ENCODE measurements at places on chromosomes 3 and 15.

DNA sequence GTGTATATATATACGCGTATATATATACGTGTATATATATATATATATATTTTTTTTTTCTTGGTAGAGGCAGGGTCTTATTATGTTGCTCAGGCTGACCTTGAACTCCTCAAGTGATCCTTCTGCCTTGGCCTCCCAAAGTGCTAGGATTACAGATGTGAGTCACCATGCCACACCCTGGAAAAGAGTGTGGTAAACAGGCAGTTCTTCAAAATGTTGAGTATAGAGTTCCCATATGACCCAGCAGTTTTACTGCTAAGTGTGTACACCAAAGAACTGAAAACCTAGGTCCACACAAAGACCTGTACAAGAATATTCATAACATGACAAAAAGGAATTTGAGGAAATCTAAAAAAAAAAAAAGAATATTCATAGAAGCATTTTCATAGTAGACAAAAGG lies 71.8 kb upstream of the GCNT3 start:
- no peak overlapping the region for H3K4me3 ChIP-seq
- DNase-seq, result no peak

DNA sequence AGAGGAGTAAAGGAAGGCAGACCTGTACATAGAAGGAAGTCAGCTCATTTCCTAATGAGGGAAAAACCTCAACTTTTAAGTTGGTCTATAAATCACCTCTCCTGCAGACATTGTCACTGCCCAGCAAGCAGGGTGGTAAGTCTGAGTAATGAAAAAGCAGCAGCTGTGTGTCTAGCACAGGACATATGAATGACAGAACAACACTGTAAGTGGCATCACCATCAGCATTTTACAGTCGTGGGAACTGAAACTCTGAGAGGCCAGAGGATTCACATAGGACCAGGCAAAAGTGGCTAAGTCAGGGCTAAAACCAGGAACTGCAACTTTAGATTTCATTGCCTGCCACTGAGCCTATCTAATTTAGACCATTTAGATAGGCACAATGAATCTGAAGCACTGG lies 235.6 kb downstream of the CLSTN2 start:
- H3K27me3 ChIP-seq, result no peaks in the 10 kb centered on the region
- no peak overlapping the region for H3K27ac ChIP-seq
- H3K4me3 ChIP-seq, result no peak overlapping the region
- no peak for DNase-seq
- no peaks in the 10 kb centered on the region for H3K4me1 ChIP-seq
- H3K36me3 ChIP-seq, result no peaks in the 10 kb centered on the region

GRCh38 chr3:120636795-120637401 lies 40.8 kb downstream of the NDUFB4 start:
- no peak for DNase-seq
- no peak overlapping the region for H3K4me3 ChIP-seq
- H3K36me3 ChIP-seq, result no peaks in the 10 kb centered on the region
- H3K27ac ChIP-seq, result no peak overlapping the region
- no peaks in the 10 kb centered on the region for H3K4me1 ChIP-seq

DNA sequence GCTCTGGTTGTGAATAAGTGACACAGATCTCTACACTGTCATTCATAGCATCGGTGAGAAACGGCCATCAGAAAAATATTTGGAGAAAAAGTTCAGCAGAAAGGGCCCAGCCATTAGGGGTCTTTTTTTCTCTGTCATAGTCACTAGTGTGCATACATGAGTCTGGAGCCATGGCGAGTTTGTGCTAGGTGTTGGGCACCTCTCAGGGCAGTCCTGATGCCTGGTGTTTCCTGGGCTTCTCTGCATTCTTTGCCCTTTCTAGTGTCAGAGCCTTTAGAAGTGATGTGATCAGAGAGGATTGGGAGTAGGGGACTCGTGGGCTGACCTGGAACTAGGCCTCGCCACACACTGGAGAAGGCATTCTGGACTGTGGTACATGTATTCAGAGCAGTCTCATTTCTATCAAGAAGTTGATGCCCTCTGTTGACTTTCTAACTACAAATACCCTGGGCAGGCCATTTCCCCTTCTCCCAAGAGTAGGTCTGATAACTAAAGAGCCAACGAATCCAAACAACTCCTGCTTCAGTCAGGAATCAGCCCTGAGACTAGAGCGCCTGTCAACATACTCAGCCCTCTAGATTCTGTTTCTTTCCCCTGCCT lies 1.6 kb downstream of the KY start:
- H3K36me3 ChIP-seq, result no peaks in the 10 kb centered on the region
- H3K4me3 ChIP-seq, result no peak overlapping the region
- peaks cover 14% of the 10 kb centered on the region for H3K27me3 ChIP-seq
- no peaks in the 10 kb centered on the region for H3K4me1 ChIP-seq
- H3K27ac ChIP-seq, result no peak overlapping the region
- no peak for DNase-seq

GRCh38 chr15:33565094-33565493 lies 254.3 kb downstream of the RYR3 start:
- no peak overlapping the region for H3K27ac ChIP-seq
- H3K4me3 ChIP-seq, result no peak overlapping the region
- no peak for DNase-seq
- no peaks in the 10 kb centered on the region for H3K36me3 ChIP-seq
- H3K4me1 ChIP-seq, result no peaks in the 10 kb centered on the region

GRCh38 chr3:123349566-123350435 lies 99.1 kb downstream of the ADCY5 start:
- DNase-seq, result peak; percentile 45
- H3K36me3 ChIP-seq, result no peaks in the 10 kb centered on the region
- H3K27me3 ChIP-seq, result no peaks in the 10 kb centered on the region
- no peak overlapping the region for H3K27ac ChIP-seq
- H3K4me3 ChIP-seq, result no peak overlapping the region

- no peaks in the 10 kb centered on the region for H3K27me3 ChIP-seq
- H3K27ac ChIP-seq, result no peak overlapping the region
- H3K4me3 ChIP-seq, result no peak overlapping the region
- H3K36me3 ChIP-seq, result peaks cover 93% of the 10 kb centered on the region
These were observed 105.1 kb downstream of the SNRPN start for GRCh38 chr15:25059698-25060471.

DNA sequence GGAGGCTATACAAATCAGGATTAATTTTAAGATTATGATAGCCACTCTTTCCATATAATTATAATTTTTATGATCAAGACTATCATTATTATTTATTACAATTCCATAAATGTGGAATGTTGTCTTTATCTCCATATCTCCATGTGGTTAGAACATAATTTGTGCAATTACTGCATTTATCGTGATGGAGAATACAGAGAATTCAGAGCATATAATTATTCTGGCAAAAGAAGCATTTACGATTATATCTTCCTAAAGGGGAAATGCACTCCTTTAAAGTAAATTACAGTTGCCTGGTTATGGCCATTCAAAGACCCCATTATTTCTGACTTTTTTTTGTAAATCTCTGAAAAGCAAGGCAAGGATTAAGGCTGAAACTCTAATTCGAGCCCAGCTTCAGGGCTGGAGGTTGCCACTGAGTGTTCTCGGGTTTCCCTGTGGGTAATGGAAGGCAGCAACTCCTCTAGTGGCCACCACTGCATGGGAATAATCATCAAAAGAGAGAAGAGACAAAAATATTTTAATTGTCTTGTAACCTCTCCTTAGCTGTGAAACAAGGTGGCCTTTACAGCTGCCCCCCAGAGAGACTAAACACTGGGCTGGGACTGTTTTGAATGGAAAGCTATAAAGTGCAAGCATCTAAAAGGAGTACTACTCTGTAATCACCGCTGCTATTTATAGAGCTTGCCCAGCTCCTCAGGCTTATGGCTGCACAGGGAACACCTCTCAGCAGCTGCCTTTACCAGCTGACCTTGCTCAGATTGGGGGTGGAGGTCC lies 59.8 kb upstream of the PRTG start:
- no peaks in the 10 kb centered on the region for H3K36me3 ChIP-seq
- no peak for DNase-seq
- H3K4me1 ChIP-seq, result no peaks in the 10 kb centered on the region
- H3K27ac ChIP-seq, result no peak overlapping the region
- no peak overlapping the region for H3K4me3 ChIP-seq
- no peaks in the 10 kb centered on the region for H3K27me3 ChIP-seq

- no peak overlapping the region for H3K4me3 ChIP-seq
- no peaks in the 10 kb centered on the region for H3K36me3 ChIP-seq
- H3K4me1 ChIP-seq, result no peaks in the 10 kb centered on the region
- H3K27me3 ChIP-seq, result no peaks in the 10 kb centered on the region
- no peak overlapping the region for H3K27ac ChIP-seq
- DNase-seq, result no peak
These were observed 42.6 kb upstream of the SEMA6D start for GRCh38 chr15:47674586-47675232.

DNA sequence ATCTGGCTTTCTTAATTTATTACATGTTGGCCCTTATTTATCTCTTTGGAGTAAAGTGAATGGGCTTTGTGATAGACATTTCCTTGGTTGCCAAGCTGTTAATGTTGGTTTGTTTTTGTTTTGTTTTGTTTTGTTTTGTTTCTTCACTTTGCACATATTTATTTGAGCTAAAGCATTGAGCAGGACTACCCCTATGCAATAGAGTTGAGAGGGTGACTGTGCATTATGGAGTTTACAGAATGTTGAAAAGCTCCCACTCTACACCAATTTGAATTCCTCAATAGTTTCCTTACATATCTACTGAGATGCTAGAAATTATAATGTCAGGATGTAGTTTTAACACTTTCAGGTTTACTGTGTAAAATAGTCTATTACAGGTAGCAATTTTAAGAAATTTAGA lies 462.8 kb upstream of the CBLB start:
- no peak overlapping the region for H3K27ac ChIP-seq
- H3K36me3 ChIP-seq, result no peaks in the 10 kb centered on the region
- DNase-seq, result no peak
- no peak overlapping the region for H3K4me3 ChIP-seq
- no peaks in the 10 kb centered on the region for H3K27me3 ChIP-seq
- peaks cover 15% of the 10 kb centered on the region for H3K4me1 ChIP-seq

DNA sequence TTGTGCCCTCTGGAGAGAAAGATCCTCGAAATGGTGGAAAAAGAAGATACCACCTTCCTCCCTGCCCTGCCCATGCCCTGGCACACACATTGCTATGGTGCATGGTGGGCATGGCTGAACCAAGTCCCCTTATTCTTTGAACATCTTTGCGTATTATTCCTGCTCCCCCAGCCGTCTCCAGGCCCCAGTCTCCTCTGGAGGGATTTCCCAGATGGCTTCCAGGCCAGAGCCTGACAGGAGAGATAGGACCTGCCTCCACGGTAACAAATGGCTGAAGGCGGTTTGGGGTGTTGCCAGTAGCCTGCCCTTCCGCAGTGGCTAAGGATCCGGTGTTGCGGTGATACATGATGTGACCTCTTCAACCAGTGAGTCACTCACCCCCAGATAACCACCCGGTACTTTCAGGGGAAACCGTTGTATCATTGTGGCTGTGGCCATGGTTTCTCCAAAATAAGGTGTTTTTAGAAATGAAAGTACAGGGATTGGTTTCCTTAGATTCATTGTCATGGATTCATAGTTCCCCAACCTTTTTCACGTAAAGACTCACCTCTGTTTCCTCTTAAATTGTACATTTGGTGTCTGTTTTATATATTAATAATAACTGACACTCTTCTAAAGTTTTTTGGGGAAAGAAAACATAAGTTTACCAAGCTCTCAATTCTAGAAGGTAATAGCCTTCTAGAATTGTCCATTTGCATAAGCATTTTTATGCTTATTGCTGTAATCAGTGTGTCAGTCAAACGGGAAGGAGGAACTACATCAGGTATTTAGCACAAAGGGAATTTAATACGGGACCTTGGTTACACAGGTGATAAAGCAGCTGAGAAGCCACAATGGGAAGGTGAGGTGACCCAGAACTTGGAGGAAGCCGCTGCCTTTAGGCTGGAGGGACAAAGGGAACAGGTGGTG lies 25.9 kb downstream of the SMAD3 start:
- peaks cover 83% of the 10 kb centered on the region for H3K4me1 ChIP-seq
- H3K4me3 ChIP-seq, result no peak overlapping the region
- peak overlapping the region; percentile 49 for H3K27ac ChIP-seq
- peaks cover 53% of the 10 kb centered on the region for H3K36me3 ChIP-seq
- peak; percentile 98 for DNase-seq
- no peaks in the 10 kb centered on the region for H3K27me3 ChIP-seq

DNA sequence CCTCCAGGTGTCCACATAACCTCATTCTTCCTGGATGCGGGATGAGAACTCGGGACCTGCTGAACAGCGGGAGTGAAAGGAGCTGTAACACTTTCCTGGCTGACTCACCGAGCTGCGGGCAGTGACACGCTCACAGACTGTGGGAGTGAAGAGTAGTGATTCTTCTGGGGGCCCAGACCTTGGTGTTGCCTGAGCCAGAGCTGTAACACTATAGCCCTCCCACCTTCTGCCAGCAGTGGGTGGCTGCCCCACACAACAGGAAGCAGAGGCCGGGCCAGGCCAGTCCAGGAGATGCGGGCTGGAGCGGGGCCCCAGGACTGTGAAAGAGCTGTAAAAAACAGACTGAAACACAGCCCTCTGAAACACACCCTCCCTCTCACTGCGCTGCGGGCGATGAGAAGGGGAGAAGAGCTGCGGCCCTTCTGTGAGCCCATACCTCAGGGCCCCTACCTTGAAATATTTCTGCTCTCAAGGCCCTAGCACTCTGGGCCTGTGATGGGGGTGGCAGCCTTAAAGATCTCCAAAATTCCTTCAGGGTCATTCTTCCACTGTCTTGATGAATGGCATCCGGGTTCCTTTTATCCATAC lies 464.0 kb upstream of the CCDC54 start:
- no peak overlapping the region for H3K27ac ChIP-seq
- no peaks in the 10 kb centered on the region for H3K27me3 ChIP-seq
- H3K4me1 ChIP-seq, result no peaks in the 10 kb centered on the region
- H3K36me3 ChIP-seq, result no peaks in the 10 kb centered on the region
- H3K4me3 ChIP-seq, result no peak overlapping the region
- DNase-seq, result no peak

DNA sequence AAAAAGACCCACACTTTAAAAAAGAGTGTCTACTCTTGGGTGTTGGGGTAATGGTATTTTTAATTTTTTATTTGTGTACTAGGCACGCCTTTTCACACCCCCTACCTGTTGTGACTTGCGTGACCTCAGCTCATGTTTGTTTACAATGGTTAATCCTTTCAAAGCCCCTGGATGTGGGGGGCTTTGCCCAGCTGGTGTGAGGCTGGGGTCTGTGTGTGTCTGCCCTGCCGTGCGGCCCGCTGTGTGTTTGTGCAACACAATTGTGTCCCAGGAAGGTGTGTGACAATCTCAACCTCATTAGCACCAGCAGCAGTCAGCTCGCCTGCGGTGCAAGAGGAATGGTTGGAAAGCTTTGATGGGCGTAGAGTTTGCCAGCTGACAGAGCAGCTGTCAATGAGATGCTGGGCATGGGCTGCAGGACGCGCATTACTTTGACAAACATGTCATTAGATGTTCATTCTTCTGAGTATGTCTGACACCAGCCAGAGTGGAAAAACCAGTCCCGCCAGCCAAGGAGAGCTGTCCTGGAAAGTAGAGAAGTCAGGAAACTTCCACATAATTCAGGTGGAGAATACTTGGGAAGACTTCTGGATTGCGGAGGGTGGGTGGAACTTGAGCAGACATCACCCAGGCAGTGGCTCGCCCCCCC lies 9.6 kb downstream of the LRRK1 start:
- peaks cover 24% of the 10 kb centered on the region for H3K36me3 ChIP-seq
- H3K27ac ChIP-seq, result peak overlapping the region; percentile 17
- no peaks in the 10 kb centered on the region for H3K27me3 ChIP-seq
- H3K4me3 ChIP-seq, result no peak overlapping the region
